Stimulated activated CD8-positive, alpha-beta memory T cell treated with anti-CD3 and anti-CD28 coated beads, Interleukin-15, amount 100 ng/mL, for 48 hours (primary cell): ENCODE measurements at places on chromosomes 6 and 20.
A peak's percentile ranks its signal among the peaks of the same experiment; 100 is the strongest.

DNA sequence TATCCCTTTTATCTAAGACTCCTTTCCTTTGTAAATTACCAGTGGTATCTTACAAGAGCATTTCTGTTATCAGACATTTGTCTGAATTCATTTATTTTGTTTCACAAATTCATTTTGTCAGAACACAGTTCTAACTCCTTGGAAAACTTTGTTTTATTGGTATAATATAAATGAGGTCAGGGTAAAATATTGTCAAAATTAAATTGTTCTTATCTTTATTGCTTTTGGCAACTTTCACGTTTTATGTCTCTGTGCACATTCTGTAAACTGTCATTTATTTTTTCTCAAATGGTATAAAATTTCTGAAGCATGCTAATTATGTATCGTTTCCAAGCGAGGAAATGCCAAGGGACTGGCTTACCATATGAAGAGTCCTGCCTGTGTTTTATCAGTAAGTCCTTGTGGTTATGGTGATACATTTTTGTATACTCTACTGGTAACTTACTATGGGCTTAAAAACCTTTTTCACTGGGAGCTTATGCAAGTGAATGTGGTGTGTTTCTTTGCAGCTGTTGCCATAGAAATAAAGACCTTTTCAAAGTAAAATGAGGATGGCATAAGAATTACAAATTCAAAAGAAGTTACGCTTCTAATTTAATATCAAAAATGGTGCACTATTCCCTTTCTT is 214.2 kb downstream of the COL19A1 start:
- no peak for DNase-seq

DNA sequence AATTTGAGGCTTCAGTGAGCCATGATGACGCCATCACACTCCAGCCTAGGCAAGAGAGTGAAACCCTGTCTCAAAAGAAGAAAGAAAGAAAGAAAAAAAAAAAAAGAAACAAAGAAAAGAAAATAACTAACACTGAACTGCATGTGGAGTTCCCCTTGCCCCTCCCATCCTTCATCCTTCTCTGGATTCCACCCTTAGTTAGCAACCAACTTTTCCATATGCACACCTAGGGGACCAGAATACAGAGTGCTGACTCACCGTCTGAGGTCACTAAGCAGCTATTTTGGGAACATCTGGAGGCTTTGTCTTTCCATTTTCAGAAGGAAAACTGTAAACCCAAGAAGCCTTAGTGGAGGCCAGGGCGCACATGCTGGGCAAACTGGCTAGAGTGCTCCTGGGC is 257.4 kb downstream of the MAFB start:
- no peak for DNase-seq

DNA sequence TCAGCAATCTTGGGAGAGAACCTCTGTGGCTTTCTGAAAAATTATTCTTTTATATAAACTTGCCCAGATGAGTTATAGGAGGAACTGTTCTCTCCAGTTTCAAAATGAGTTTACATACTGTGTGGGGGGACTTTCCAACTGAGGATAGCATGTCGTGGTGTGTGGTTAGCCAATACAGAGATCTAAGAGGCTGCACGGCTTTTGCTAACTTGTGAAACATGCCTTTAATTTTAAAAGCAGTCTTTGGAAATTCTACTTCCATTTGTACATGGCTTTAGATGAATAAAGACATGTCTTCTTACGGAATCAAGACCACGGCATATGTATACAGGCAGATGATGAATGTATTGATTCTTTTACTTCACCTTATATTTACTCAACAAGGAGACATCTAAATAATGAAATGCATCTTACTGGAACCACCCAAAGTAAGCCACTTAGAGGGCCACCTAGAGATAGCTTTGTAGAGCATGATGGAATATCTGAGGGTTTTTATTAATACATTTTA is 39.8 kb downstream of the HIVEP1 start:
- peak; percentile 42 for DNase-seq

GRCh38 chr6:87815449-87815848 is 113.4 kb upstream of the AKIRIN2 start:
- DNase-seq: no peak

DNA sequence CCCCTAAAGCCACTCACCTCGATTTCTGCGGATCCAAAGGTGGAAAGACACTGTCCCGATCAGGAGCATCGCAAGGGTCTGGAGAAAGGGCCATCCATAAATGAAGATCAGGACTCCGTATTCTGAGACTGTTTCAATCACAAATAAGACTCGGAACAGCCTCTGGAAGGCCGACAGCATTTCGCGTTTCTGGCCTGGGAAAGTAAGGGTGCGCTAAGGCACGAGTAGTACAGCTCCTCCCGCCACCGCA is 44.6 kb downstream of the DPPA5 start:
- no peak for DNase-seq

GRCh38 chr20:48640871-48641270 is 186.9 kb downstream of the PREX1 start:
- DNase-seq: no peak

GRCh38 chr20:57834306-57835073 is 124.7 kb upstream of the PMEPA1 start:
- no peak for DNase-seq

- DNase-seq: no peak
These were observed 279.0 kb downstream of the MAFB start for GRCh38 chr20:40410028-40410427.

- no peak for DNase-seq
These were observed 8.4 kb downstream of the STXBP5 start for GRCh38 chr6:147212622-147213021.

DNA sequence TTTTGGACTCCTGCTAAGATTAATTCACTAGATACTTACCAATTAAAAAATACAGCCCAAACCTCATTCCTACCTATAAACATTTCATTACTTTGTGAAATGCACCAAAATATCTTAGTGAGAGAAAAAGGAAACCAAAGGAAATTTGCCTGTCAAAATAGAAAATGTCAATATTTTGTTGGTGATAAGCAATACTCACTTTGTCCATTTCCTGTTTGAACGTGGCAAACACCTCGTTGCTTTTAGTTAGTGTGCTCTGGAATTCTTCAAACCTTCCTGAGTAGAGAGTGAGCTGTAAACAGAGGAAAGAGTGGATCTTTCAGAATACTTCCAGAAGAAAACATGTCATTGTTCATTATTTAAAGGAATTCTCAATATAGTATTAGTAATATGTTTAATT is 44.2 kb downstream of the TXLNB start:
- DNase-seq: no peak

GRCh38 chr20:17391127-17391771 is 139.9 kb downstream of the BFSP1 start:
- no peak for DNase-seq

- no peak for DNase-seq
These were observed 18.0 kb upstream of the MAP3K4 start for GRCh38 chr6:160973311-160974250.

- no peak for DNase-seq
These were observed 3.7 kb upstream of the ZSCAN23 start for GRCh38 chr6:28446818-28447511.

DNA sequence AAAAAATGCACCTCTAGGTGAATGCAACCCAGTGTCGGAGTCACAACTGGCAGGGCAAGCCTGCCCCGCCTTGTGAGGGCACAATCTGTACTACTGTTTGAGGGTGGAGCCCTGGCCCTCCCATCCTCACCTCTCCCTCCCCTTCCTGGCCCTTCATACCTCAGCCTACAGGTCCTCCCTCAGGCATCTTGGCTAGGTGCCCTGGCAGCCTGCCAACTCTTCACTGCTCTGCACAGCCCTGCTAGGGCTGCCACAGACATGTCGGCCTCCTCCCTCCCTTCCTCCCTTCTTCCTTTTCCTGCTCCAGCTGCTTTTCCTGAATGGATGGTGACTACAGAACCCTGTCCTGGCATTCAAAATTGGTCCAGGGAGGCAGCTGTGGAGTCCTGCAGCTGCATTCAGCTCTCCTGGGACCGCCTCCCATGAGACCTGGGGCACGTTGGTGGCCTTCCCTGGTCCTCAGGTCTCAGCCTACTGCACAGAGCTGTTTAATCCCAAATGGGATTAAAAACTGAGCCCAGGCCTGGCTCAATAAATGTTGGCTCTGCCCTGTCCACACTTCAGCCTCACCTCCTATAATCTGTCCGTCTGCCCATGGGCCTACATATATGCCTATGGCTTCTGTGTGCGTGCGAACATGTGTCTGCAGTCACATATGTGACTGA is 52.7 kb downstream of the CDH22 start:
- no peak for DNase-seq

DNA sequence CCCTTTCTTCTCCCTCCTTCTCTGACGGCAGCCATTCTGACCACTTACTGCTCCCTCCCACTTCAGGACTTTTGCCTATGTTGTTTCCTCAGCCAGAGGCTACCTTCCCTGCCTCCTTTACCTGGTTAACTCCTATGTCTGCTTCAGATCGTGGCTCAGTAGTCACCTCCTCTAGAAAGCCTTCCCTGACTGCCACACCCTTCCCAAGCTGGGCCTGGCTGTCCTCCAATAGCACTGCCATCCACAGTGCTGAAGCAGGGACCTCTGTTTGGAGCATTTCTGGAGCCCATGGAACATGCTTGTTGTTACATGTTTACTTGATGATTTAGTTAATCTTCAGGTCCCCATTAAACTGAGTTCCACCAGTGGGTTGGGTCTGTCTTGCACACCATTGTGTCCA is 13.8 kb downstream of the XKR7 start:
- DNase-seq: no peak

DNA sequence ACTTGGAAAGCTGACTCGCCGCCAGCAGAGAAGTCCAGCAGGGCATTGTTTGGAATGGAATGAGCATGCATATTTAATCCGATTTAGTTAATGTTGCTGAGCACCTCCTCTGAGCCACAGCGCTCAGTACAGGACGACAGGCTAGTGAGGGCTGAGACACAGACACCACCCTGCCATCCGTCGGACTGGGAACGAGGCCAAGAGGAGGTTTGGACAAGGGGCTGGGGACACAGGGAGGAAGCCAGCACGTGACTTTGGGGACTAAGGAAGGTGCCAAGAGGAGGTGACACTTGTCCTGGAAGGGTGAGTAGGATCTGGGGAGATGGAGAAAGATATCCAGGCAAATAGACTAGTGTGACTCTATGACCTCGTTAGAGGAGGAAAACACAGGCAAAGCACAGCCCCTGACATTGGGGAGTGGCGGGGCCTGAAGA is 152.5 kb upstream of the ECI2 start:
- DNase-seq: no peak

DNA sequence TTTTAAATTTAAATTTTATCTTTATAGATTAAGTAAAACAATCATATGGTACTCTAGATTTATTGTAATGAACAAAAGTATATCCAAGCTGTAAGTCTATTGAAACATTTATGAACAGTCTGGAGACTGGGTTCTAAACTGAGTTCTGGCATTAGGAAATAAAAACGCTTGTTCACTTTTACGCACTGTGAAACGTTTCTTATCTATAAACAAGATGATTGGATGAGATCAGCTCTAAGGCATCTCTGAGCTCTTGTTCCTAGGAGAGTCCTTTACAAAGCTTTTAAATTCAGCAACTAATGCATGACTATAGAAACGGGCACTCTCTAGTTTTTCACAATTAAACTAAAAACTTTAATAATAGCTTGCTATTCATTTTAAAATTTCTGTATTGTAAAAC is 6.8 kb downstream of the HUS1B start:
- DNase-seq: no peak

- DNase-seq: no peak
These were observed 652.1 kb upstream of the SLC35B3 start for GRCh38 chr6:9087470-9087869.

GRCh38 chr6:129659167-129659566 is 50.8 kb downstream of the ARHGAP18 start:
- DNase-seq: no peak

DNA sequence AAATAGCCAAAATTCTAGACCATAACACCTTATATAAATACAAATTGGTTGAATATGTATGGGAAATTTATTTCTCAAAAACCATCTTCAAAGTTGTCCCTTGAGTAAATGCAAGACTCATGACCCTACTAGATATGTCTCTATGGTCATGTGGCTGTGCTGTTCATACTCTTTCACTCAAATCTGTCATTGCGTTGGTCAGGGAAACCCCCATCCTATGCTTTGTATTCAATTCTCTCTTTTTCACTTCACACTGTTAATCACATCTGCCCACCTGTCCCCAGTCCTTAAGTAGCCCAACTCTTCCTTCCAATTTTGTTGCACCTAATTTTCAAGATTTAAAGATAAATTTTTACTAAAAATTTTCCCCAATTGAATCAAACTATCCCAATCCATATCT is 51.0 kb downstream of the RPS12 start:
- DNase-seq: no peak

DNA sequence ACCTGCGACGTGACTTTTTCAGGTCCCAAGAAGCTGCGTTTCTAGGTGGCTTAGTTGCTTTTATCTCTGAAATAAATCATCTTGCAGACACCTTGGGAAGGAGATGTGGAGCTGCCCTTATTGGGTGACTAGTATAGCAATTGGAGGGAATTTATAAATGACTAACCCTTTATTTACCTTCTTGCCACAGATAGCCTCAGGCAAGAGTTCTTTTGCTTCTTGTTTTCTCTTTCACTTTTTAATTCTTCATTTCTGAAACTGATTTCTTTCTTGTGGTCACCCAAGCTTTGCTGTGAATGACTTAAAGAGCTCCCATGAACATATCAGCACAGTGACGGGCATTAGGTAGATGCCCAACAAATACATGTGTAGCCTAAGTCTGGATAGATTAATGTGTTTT is 3.0 kb downstream of the ADGRF4 start:
- no peak for DNase-seq

GRCh38 chr6:13318821-13319220 is 9.5 kb downstream of the TBC1D7 start:
- DNase-seq: no peak

GRCh38 chr6:169989594-169989993 is 238.2 kb downstream of the ERMARD start:
- DNase-seq: no peak

DNA sequence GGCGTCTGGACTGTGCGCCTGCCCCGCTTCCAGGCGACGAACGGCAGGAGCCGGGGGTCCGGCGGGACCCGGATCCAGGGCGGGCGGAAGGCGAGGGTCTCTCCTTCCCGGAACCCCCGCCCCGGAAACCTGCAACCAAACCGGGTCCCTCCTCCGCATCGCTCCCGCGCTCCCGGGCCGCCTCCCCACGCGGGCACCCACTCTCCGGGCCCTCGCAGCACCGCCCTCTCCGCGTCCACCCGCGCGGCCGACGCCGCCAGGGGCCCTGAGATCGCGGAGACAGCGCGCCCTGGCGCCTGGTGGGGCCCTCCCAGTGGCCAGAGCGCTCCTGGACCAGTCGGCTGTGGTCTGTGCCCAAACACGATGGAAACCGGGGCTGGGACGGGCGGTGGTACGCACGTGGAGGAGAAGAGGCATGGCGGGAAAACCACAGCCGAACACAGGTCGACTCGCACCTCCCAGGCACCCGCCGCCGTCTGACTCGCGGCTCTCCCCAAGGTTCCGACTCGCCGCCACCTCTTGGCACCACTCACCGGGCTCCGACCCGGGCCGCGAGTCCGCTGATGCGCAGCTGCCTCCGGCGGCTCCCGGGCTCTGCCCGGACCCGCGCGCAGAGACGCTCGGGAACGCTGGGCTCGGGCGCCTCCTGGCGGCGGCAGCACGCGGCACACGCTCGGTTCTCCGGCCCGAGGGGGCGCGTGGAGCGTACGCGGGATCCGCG is 7.9 kb downstream of the NKX2-2 start:
- peak; percentile 49 for DNase-seq
